ENCODE measurements at places on chromosomes 6 and 20.
A peak's percentile ranks its signal among the peaks of the same experiment; 100 is the strongest.

- DNase-seq = no peak
These were observed 96.6 kb upstream of the MAN1A1 start for GRCh38 chr6:119446115-119446554.

GRCh38 chr6:156080371-156080770, 624.7 kb upstream of the NOX3 start:
- DNase-seq = no peak

DNA sequence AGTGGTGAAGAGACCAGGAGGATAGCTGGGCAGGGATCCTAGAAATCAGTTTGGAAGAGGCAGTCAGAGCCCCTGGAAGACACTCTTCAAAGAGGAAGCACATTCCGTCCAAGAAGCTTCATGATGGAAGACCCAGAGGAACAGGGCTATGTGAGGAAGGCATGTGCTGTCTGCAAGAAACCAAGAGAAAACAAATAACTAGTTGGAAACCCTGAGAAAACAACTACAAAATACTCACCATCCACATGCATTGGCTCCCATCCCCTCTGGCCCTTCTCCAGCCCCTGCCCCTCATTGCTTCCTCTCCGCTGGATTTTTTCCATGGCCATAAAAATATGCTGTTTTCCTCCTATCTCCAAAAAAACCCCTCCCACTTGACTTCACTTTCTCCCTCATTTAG, 40.9 kb upstream of the SMOC2 start:
- no peak for DNase-seq

DNA sequence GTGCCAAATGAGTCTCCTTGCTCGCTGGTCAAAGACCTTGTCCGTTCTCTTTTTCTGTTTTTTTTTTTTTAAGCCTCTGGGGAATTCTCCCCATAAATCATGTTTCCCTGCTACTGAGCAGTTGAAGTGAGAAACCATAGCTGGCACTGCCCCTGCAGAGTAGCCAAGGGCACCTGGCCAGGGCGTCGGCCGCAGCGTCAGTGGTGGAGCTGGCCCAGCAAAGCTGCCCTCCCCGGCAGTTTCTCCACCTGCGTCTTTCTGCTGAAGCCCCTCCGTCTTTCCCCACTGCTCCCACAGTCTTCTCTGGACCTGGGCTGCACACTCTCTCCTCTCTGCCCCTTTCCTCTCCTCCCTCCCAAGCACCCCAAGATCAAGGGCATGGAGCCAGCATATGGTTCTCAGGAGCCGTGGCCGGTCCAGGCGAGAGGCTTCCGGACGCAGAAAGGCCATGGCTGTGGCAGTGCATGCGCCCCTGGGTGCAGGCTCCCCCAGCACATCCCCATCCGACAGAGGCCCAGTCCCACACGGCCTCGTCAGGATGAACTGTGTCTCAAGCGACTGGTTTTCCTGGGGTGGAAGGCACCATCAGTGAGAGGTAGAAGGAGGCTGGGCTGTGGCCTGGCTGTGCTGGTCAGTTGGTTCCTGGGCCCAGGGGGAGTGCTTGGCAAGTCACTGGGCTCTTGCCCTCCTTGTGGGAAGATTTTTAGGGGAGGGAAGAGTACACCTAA, 218.1 kb downstream of the ERMARD start:
- no peak for DNase-seq

GRCh38 chr6:7684843-7685242, 41.1 kb upstream of the BMP6 start:
- DNase-seq = no peak

- DNase-seq = no peak
These were observed 4.9 kb upstream of the HRH3 start for GRCh38 chr20:62225026-62225425.

DNA sequence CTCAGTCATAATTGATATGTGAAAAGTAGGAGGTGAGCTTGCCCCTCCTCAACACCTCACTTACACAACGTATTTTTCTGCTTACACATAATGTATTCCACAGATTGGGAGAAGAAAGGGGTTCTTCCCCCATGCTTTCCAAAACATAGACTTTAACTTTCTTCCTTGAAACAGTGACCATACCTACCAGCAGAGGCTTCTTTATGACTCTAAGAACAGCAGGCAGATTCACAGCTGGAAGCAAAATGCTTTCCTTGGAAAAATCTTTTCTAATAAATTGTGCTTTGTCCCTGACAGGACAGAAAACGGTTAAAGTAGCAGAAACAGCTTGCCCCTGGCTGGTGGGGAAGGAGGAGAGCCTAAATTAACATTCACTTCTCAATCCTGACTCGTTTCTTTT, 629.1 kb upstream of the IMPG1 start:
- DNase-seq = no peak

DNA sequence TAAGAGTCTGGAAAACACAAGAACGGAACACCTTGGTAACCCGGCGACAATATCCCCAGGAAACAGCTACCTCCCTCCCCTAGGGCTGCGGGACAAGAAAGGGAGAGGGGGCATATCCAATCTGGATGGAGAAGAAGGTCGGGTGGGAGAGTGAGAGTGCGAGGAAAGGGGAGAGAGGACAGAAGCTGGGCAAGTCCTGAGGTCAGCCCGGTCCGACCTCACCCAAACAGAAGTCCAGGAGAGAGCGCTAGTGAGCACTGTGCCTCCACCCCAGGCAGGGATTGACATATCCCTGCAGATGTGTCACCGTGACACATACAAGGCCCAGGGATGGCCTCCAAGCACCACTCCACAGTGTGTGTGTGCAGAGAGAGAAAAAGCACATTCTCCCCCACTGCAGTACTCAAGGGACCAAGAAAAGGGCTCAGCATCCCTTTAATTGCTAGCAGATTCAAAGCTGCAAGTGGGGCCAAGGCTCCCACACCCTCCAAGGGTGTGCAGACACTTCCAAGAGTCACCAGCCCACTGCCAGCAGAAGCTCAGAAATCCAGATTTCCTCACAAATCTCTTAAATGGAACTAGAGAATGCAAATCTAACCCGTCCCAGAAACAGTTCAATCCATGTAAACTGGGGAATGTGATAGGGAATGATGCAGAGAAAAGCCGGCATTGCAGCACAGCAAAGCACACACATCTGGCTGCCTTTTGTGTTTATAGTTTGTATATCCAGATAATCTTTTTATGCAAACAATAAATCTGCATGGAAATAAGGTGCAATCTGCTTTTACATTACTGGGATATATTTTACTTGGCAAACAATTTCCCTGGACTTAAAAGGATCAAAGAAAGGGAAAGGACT, 3.1 kb downstream of the PXDC1 start:
- DNase-seq = no peak

- DNase-seq = no peak
These were observed 181.6 kb upstream of the AKAP12 start for GRCh38 chr6:151058021-151058733.

GRCh38 chr20:35274172-35275092, 3.5 kb downstream of the MMP24OS start:
- no peak for DNase-seq

- no peak for DNase-seq
These were observed 165.4 kb downstream of the OGFRL1 start for GRCh38 chr6:71454056-71454455.

DNA sequence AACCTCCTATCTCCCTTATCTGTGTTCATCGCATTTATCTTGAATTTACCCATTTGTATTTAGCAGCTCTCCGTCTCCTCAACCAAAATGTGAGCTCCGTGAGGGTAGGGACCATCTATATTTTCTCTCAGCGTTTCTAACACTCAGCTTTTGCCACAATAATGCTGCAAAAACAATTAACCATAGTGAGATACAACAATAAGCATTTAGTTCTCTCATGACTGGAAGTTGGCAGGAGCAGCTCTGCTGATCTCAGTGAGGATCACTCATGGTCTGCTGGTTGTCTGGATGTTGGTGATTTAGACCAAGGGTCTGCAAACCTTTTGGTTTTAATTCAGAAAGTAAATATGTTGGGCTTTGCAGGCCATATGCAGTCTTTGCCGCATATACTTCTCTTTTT, 394.8 kb upstream of the RNF217 start:
- DNase-seq = no peak

GRCh38 chr6:106079961-106080762, 6.0 kb upstream of the PRDM1 start:
- DNase-seq = no peak

DNA sequence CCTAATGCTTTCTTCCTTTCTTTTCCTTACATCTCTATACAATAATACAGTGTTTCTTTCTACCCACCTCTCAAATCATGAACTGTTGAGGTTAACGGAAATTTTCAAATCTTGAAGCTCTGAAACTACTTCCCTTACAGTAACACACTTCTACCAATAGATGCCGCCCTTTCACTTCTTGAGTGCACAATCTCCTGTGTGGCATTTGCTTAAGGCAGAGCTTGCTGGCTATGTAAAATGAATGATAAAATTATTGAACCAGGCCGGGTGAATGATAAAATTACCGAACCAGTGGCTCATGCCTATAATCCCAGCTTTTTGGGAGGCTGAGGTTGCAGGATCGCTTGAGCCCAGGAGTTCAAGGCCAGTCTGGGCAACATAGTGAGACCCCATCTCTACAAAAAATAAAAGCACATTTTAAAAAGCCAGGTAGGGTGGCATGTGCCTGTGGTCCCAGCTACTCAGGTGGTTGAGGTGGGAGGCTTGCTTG, 56.8 kb downstream of the KCNS1 start:
- DNase-seq = peak; percentile 7

DNA sequence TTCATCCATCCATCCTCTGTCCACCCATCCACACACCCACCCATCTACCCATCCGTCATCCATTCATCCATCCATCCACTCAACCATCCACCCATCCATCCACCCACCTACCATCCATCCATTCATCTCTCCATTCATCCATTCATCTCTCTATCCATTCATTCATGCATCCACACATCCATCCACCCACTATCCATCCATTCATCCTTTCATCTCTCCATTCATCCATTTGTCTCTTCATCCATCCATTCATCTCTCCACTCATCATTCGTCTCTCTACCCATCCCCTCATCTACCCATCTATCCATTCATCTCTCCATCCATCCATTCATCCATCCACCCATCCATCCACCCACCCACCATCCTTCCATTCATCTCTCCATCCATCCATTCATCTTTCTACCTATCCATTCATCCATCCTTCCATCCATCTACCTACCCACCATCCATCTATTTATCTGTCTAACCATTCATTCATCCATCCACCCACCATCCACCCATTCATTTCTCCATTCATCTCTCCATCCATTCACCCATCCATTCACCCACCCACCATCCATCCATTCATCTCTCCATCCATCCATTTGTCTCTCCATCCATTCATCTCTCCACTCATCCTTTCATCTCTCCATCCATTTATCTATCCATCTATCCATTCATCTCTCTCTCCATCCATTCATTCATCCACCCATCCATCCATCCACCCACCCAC, 275.4 kb downstream of the TAF4 start:
- DNase-seq = no peak

- no peak for DNase-seq
These were observed 11.5 kb downstream of the FILIP1 start for GRCh38 chr6:75481936-75482593.

GRCh38 chr6:48611332-48611731, 500.3 kb upstream of the PTCHD4 start:
- DNase-seq = no peak

- no peak for DNase-seq
These were observed 17.5 kb downstream of the MPC1 start for GRCh38 chr6:166365221-166365620.

GRCh38 chr6:7271205-7271534, 41.8 kb downstream of the SSR1 start:
- no peak for DNase-seq

Data from stimulated activated CD4-positive, alpha-beta T cell treated with anti-CD3 and anti-CD28 coated beads, Interleukin-1b, Interleukin-23, amount 100 ng/mL, for 1 hour (primary cell).